Hematopoietic multipotent progenitor cell (in vitro differentiated cells): ENCODE measurements at places on chromosomes 4 and X. TPM values are rescaled to one million over a fixed set of nuclear protein-coding genes. Genes with fewer than 3 reads are reported as not detected.

GRCh38 chrX:71510161-71510560, 22.7 kb upstream of the OGT start:
- no peak for DNase-seq

GRCh38 chrX:39418731-39419638, 617.7 kb downstream of the MID1IP1 start:
- no peak for DNase-seq

GRCh38 chr4:101114936-101115372, 232.4 kb downstream of the PPP3CA start:
- DNase-seq: no peak

- DNase-seq: no peak
Observed at GRCh38 chr4:94673961-94674360, 83.8 kb upstream of the BMPR1B start.

GRCh38 chr4:4640692-4641091, 98.8 kb upstream of the STX18 start:
- DNase-seq: no peak

- no peak for DNase-seq
Observed at GRCh38 chr4:86330961-86331742, 28.7 kb downstream of the MAPK10 start.

GRCh38 chrX:103274284-103274683, 2.3 kb downstream of the TCEAL5 start:
- no peak for DNase-seq

- DNase-seq: peak; percentile 75
Observed at GRCh38 chr4:40976343-40976742, 226.6 kb downstream of the NSUN7 start.

GRCh38 chrX:71492231-71493065, 40.5 kb upstream of the OGT start:
- peak; percentile 33 for DNase-seq

GRCh38 chrX:10015723-10016518, 48.8 kb downstream of the CLDN34 start:
- no peak for DNase-seq

PDLIM5 gene
- 43.6 TPM for total RNA-seq

DNA sequence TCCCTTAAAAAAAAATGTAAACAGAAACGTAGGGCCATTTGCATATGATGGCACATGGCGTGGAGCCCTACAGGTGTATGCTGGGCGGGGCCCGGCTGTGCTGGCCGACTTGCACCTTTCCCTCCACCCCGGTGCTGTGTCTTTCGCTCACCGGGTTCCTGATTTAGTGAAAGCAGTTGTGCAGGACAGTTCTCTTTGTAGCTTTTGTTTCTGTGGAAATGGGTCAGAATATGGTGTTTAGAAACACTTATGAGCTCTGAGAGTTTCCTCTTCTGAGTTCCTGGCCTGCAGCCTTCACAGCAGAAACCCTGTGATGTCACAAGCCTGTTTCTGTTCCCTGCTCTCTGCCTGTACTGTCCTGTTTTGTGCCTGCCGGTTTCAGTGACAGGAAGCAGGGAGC, 22.5 kb upstream of the MSANTD1 start:
- no peak for DNase-seq

ANKRD37 gene
- total RNA-seq: 4.3 TPM
